ENCODE measurements at places on chromosomes 4 and X.

DNA sequence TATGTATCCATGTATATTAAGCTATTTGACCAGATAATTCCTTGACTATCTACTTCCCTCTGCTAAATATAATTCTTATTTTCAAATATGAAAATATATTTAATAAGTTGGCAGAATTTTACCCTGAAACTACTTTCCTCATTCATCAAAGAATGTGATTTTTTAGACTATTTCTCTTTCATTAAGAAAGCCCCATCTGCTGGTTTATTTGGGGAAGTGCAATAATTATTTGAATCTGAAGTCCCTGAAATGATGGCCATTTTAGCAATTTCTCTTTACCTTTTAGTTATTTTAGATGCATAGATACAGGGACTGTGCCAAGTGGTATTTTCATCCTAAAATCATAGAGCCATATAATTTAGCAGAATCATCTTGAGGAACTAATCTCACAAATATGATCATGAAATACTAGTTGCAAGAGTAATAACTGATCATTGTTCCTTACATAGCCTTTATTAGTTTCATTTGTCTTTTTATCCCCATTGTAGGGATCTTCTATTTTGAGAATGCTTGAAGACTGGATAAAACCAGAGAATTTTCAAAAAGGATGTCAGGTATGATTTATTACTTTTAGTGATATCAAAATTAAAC lies 39.0 kb downstream of the ENPEP start:
- peak; percentile 38 for DNase-seq

DNA sequence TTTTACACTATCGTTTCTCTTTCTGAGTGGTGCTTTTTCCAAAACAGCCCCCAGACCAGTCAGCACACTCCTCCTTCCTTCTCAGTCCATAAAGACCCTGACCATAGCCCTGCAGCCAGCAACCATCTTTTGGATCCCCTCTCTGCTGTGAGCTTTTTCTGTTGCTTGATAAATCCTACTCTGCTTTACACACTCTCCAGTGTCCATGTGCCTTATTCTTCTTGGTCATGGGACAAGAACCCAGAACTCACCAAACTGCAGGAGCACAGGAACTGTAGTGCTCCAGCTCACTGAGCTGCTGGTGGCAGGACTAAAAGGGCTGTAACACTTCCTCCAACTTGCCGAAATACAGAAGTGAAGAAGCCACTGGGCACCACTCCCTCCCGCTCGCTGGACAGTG lies 32.5 kb downstream of the COX18 start:
- no peak for DNase-seq

- DNase-seq = no peak
These were observed 64.2 kb upstream of the SPP1 start for GRCh38 chr4:87911252-87911774.

- DNase-seq = peak; percentile 75
These were observed 128.2 kb downstream of the FRYL start for GRCh38 chr4:48651914-48652313.

DNA sequence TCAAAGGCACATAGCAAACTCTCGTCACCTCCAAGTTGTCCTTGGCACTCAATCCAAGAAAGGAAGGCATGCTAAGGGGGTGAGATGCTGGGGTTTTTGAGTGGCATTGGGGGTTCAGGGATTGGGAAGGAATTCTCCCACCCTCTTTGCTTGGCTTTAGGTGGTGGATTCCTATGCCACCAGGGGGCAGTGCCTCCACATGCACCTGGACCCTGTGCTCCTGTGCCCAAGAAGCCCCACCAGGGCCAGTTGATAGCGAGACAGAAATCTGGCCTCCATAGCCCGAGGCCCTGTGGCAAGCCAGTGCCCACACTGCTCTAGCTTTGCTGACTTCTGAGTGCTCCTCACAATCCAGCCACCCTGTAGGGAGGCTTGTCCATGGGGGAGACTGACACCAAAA lies 2.0 kb upstream of the FATE1 start:
- DNase-seq = no peak

DNA sequence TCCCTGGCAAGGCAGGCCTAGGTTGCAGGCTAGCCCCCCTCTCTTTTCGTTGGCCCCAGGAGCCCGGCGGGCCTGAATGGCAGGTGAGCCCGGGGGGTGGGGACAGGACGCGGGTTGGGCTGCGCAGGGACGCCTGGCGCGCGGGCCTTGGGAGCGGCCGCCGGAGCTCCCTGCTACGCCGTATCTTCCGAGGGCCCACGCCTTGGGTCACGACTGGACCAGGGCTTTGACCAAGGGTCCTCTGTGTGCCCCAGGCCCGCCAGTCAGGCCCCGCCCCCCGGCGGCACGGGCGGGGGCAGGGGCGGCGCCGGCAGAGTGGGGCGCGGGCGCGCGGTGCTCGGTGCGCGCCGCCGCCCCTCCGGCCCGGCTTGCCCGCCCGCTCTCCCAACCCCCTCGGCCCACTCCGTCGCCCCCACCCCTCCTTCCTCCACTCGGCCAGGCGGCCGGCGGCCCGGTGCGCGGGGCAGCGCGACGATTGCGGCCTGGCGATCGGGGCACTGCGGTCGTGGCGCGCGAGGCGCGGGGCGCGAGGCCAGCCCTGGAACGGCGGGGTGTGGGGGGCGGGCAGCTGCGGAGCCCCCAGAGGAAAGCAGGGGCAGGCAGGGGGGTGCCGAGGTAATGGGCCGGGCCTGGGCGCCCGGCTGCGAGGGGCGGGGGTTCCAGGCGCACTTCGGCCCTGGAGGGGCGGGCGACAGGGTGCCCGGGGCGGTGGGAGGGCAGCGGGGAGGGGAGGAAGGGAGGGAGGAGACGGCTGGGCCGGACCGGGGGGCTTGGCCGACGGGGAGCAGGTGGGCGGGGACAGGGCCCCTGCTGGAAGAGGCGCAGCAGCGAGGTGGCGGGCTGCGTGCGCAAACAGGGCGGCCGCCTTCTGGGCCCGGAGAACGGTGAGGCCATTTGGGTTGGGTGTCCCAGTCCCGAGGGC lies at the start of gene PRRG3:
TSS of gene PRRG3 (plus strand) at position 798 of the 922 bp plus-strand sequence. CDS start 3,357 bp downstream, outside the sequence.
- no peak for DNase-seq

DNA sequence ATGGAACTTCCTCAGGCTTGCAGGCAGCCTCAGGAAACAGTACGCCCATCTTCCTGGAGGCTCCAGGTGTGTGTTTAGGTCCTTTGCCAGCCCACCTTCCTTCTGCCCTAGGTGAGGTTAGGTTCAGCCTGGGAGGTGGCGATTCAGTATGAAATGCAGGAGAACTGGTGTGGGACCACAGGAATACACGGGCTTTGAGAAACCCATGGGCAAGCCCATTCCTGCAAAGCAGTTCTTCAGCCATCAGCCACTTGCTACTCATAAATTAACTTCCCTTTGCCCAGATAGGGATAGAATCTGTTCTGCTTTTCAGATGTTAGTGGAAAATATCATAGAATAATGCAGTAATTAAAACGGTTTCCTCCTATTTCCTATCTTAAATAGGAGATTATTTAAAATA lies 32.2 kb downstream of the TBC1D14 start:
- DNase-seq = no peak

DNA sequence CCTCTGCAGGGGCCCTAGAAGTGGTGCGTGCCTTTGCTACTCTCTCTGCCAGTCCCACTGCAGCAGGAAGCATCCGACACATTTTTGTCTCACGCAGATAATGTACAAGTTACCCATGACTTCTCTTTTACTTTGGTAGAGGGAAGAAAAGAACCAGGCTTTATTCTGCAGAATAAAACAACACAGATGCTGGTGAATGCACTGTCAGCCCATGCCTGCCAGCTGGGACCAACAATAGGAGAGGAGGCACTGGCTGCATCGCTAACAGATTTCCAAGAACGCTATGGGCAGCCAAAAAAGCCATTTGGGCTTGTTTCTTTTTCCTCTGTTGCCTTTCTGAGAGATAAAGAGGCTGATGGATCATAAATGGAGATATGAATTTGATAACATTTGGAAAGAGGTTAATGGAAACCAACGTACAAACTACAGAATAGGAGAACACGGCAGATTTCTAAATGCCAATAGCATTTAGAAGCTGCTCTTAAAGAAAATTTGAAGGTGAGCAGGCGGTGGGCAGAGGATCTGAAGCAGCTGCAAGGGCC lies 47.5 kb upstream of the IGFBP7 start:
- no peak for DNase-seq

DNA sequence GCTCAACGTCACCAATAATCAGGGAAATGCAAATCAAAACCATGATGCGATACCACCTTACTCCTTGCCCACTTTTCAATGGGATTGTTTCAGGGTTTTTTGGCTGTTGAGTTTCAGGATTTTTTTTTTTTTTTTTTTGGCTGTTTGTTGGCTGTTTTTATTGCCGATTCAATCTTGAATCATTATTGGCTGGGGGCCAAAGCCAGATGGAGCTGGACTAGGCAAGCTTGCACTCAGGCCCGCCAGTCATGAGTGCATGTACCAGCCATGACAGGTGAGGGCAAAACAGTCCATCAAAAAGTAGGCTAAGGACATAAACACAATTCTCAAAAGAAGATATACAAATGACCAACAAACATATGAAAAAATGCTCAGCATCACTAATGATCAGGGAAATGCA lies 13.3 kb downstream of the YIPF7 start:
- DNase-seq = no peak

DNA sequence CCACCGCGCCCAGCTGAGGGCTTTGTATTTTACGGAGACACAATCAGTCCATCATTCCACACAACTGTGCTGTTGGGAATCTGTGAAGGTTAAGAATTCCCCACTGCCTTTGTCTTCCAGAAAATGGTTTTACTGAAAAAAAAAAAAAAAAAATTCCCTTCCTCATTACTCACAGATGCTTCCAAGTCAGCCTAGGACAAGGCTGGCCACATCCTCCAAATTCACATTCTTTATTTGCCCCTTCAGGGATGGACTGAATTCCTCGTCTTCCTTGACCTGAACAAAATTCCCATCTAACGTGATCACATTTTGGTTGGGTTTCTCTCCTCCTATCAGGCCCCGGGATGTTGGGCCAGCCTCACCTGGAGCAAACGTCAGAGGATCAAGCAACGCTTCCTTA lies 130.3 kb downstream of the DHRSX start:
- peak; percentile 86 for DNase-seq

DNA sequence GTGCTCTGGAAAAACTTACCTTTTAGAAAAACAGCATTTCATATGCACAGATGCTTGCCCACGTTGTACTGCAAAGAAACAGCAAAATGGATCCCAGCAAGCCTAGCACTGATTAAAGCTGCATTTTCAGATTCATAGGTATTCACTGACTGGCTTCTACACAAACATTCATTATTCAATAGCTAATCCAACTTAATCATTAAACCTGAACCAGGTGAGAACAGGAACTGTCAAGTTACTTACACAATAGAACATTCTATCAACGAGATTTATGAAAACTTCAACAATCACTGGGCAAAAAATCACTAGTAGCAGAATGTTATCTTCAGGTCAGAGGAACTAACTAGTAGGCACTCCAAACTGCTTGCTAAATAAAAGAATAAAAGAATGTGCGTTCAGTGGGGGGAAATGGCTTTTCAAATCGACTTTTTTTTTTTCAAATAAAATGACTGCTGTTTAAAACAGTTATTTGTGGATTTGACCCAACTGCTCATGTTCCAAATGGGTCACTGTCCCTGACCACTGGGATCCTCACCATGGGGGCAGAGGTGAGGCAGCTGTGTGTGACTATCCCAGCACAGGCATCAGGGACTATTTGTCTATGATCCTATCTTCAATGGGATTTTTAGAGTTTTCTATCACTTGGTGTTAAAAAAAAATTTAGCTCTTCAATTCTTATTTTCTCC lies 42.3 kb downstream of the STX18 start:
- no peak for DNase-seq

DNA sequence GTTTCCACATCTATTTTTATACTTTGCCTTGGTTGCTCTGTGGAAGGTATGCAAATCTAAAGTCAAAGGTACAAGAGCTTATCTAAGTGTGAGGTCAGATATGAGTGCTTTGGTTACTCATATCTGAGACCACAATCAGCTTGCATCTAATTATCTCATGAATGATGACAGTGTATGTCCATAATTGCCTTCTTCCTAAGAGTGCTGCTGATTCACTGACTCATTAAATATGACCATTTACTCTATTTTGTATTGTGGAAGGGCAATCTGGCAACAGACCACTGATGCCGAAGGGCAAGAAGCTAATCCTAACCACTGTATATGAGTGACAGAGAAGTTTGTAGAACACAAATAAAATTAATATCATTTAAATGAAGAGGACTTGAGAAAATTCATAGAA lies 1190.2 kb upstream of the AGA start:
- DNase-seq = peak; percentile 37

DNA sequence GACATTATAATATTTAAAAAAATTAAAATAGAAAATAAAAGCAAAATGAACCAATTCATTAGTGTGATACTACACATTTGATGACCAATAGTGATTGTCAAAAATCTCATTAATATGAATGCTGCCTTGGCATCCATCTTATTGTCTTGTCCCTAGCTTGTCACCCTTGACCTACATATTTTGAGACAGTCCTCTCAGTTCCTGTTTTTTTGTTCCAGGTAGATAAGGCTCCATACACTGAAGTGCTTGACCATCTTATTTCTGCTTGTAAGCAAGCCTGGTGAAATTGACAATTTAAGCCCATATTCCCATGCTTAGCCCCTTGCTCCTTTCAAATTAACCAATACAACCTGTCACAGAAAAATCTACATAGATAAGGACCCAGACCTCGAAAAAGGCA lies 534.0 kb upstream of the FMR1 start:
- DNase-seq = no peak

- peak; percentile 55 for DNase-seq
These were observed 111.1 kb downstream of the RTL3 start for GRCh38 chrX:78548012-78548411.

GRCh38 chr4:7910952-7911578 lies 28.6 kb downstream of the AFAP1 start:
- DNase-seq = peak; percentile 98

DNA sequence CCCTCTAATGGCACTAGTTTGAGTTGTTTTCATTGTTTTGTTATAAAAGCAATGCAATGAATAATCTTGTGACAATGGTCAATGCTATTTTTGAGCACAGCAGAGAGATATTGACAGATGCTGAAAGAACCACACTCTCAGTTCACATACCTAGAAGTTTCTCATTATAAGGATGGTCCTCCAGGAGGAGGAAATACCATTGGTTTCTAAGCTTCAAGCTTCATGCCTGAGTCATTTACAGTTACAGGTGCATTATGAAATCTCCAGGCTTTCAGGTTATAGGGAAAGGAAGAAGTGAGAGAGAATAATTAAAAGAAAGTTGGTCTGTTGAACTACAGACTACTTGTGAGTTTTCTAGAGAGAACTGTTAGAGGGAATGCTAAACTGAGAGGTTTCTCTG lies 75.3 kb downstream of the PWWP3B start:
- no peak for DNase-seq

DNA sequence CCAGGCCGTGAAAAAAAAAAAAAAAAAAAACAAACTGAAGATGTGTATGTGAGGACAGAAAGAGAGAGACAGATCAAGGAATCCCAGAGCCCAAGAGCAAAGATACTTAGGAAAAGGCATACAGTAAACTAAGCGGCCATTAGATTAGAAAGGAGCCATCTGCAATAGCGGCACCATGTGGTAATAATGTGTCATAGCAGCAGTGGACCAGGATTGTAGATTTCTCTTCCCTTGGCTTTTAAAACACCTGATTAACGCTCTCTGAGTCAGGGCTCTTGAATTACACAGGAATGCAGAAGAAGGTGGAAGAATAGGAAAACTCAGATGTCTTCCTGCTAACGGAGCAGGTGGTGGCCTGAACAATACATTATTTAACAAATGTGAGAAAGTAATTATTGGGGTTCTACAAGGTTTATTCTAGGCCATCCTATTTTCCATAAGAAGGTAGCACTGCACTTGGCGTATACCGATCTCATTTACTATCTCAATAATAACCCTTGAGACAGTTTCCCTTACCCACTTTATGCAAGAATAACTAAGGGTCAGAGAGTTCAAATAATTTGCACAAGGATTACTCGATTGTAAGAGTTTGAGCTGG lies 182.7 kb downstream of the KCNIP4 start:
- DNase-seq = peak; percentile 37

- DNase-seq = no peak
These were observed 355.4 kb downstream of the CAMK2D start for GRCh38 chr4:113405874-113406722.
